ENCODE measurements at places on chromosomes 5 and 9. TPM values are rescaled to one million over a fixed set of nuclear protein-coding genes. Genes with fewer than 3 reads are reported as not detected.

The HMCN2 gene
- 5.7 TPM for total RNA-seq

The USP20 gene
- total RNA-seq: 14.0 TPM

The TTC39B gene
- 1.9 TPM for total RNA-seq

The SLC27A4 gene
- total RNA-seq: 19.2 TPM

The MARCHF6 gene
- 161 TPM for total RNA-seq

The MAP1B gene
- 59.9 TPM for total RNA-seq

The LCN9 gene
- not detected for total RNA-seq

The SLC35D2 gene
- total RNA-seq: 14.7 TPM

The PCDHGA2 gene
- total RNA-seq: 6.2 TPM

The AK8 gene
- not detected for total RNA-seq

The FAM78A gene
- total RNA-seq: 62.9 TPM

The STOML2 gene
- total RNA-seq: 156 TPM

The FANCG gene
- 4.2 TPM for total RNA-seq

The BSPRY gene
- total RNA-seq: 0.35 TPM

The SMIM3 gene
- 19.8 TPM for total RNA-seq

The TPPP gene
- total RNA-seq: 34.5 TPM

The FOXD4L4 gene
- not detected for total RNA-seq

The ZFP37 gene
- 1.1 TPM for total RNA-seq

The CD72 gene
- 0.89 TPM for total RNA-seq

The C1QTNF3 gene
- total RNA-seq: 0.60 TPM

The PCDHB12 gene
- total RNA-seq: 1.3 TPM

The C5orf34 gene
- total RNA-seq: 0.73 TPM

The DOCK2 gene
- total RNA-seq: 7.9 TPM

The SPINK4 gene
- total RNA-seq: not detected

The GABRA6 gene
- total RNA-seq: not detected

The CNTFR gene
- 8.7 TPM for total RNA-seq

The NR5A1 gene
- not detected for total RNA-seq

Data from Right ventricle myocardium inferior (tissue), 1 donor.